ENCODE measurements at places on chromosomes 7 and 10.

GRCh38 chr7:815284-816216 is 16.7 kb upstream of the SUN1 start:
- peak; percentile 48 for DNase-seq

- no peak for DNase-seq
These were observed 75.1 kb upstream of the KIAA1217 start for GRCh38 chr10:24133835-24134234.

DNA sequence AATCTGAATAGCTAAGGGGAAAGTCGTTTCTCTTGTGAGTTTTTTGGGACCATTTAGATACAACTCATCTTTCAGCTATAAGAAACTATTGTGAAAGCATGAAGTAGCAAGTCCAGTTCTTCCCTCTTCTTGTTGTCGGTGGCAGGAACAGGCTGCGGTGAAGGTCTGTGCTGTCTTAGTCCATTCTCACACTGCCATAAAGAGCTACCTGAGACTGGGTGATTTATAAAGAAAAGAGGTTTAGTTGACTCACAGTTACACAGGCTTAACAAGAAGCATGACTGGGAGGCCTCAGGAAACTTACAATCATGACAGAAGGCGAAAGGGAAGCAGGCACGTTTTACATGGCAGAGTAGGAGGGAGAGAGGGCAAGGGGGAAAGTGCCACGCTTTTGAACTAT is 261.8 kb downstream of the GATA3 start:
- no peak for DNase-seq

GRCh38 chr10:34539533-34540315 is 275.4 kb downstream of the PARD3 start:
- DNase-seq = no peak

GRCh38 chr7:114598946-114599345 is 184.3 kb downstream of the FOXP2 start:
- no peak for DNase-seq

GRCh38 chr10:63603709-63604445 is 82.7 kb downstream of the REEP3 start:
- DNase-seq = no peak

- DNase-seq = peak; percentile 57
These were observed 860 bp downstream of the SEC31B start for GRCh38 chr10:100518761-100519241.

DNA sequence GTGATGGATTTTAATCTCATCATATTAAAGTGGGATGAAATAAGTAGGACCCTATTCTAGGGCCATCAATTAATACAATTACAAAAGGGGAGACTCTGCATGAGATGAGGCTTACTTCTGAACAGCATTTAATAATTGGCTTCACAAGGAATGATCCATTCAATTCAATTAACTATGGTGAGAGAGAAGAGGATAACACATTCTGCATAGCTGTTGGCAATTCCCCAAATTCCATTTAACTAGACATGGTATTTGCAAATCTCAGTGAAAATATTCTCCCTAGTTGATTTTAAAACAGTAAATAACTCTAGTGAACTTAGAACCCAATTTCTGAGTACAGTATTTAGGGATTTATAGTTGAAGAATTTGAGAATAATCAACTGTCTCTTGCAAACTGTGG is 145.3 kb downstream of the NOC3L start:
- DNase-seq = no peak

GRCh38 chr7:81676105-81676811 is 93.6 kb downstream of the HGF start:
- no peak for DNase-seq

DNA sequence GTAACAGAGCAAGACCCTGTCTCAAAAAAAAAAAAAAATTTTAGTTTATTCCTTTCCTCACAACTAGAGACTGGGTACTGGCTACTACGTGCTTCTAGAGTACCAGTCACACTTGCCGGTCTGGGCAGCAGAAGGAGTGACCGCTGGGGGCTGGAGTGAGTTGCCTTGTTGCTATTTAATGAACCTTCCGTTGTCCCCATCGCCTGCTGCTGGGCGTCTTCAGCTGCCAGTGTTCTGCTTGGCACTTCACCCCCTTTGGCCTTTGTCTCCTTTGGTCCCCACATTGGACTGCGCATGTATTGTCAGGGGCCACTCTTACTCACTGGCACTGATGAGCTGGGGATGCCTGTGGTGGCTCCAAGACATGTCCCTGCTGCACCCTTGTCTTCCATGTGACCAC is 110.6 kb downstream of the CLEC2L start:
- no peak for DNase-seq

DNA sequence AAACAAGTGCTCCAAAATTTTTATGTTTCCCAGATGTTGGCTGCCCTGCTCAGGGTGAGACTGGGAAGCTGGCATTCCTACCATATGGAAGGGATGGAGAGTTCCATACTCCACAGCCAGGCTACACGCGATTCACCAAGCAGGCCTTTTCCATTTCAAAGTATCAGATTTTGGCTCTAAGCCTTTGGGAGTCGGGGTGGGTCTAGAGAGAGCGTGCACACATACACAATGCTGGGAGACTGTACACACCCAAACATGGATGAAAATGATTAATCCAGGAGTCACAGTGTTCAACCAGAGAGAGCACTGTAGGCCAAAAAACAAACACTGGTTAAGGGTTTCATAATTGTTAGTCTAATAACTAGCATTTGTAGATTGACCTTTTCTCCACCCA is 295.0 kb downstream of the BICC1 start:
- DNase-seq = no peak

- DNase-seq = no peak
These were observed 509.0 kb downstream of the GATA3 start for GRCh38 chr10:8563478-8563877.

GRCh38 chr7:114574384-114574783 is 159.8 kb downstream of the FOXP2 start:
- DNase-seq = no peak

DNA sequence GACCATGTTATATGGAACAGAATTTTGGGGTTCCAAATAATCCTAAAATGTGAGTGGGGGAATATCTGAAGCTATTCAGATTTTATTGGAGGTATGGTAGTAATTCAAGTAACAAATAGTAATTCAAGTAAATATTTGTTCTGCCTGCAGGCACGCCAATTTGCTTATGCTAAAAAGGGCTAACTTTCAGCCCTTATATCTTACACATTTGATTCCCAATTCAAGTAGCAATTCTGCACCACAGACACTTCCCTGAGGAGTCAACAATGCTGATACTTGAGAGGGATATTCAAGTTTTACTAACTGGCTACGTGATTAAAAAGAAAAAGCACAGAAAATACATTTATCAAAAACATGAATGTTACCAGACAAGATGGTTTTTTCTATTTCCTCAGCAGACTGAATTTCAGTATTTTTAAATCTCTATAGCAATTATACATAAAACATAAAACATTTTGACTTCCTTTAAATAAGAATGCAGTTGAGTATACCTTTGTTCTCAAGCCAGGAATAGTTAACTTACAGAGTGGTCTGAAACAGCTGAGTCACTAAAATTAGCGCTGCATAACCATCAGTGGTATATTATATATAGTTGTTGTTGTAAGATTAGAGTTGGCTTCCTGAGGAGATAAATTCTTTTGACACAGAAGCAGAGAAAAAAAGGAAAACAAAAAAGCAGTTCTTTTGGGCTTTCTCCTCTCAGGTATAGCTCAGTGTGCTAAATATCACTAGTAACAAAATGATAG is 33.9 kb downstream of the MTPN start:
- DNase-seq = no peak

GRCh38 chr7:6502886-6503285 is 48.4 kb downstream of the GRID2IP start:
- DNase-seq = no peak

DNA sequence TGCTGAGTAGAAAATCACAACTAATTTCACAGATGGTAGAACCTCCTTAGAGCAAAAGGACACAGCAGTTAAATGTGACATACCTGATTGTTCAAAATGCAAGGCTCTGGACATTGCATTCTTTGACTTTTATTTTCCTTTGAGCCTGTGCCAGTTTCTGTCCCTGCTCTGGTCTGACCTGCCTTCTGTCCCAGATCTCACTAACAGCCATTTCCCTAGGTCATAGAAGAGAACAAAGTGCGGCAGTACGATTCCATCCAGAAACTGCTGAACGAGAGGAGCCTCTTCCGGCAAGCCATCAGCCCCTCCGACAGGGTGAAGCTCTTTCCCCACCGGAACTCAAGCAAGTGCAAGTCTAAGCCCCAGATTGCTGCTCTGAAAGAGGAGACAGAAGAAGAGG is 186.9 kb downstream of the CFTR start:
- DNase-seq = no peak

DNA sequence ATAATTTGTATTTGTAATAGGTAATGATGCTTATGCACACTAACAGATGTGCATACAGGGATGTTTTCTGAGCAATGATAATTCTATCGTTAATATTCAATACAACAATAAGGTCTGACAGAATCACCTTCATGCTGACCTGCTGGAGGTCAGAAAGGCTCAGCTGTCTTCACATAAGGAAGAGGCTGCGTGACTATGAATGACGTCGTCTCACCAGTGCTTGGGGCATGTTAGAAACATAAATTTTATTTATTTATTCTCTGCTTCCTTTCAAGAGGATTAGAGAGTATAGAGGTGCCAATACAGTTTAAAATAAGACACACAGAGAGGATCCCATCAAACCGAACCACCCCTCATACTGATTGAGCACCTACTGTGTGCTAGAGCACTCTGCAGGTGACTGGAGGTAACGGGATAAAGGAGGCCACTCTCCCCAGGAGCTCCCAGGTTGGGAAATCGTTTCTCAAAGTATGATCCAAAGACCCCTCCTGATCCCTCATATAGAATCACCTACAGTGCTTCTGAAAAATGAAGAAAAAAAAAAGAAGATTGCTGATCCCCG is 265.6 kb upstream of the NPVF start:
- no peak for DNase-seq

DNA sequence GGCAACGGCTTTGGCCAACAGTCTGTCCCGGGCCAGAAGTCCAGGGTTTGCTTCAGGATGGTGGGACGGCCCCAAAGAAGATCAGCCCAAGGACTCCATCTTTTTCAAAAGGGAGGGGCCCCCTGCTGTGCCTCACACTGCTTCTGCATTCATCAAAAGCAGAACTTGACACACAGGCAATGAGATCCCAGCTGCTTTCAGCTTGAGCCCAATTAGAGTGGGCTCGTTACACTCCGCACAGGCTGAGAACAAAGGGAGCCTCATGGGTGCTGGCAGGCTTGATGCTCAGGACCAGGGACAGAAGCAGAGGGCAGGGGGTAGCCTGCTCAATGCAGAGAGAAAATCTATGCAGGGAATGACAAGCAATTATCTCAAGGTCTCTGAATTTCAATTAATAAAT is 45.5 kb downstream of the VOPP1 start:
- no peak for DNase-seq

GRCh38 chr7:80089366-80089765 is 45.3 kb upstream of the GNAI1 start:
- no peak for DNase-seq

- DNase-seq = no peak
These were observed 239.0 kb upstream of the KLF6 start for GRCh38 chr10:4024027-4024426.

DNA sequence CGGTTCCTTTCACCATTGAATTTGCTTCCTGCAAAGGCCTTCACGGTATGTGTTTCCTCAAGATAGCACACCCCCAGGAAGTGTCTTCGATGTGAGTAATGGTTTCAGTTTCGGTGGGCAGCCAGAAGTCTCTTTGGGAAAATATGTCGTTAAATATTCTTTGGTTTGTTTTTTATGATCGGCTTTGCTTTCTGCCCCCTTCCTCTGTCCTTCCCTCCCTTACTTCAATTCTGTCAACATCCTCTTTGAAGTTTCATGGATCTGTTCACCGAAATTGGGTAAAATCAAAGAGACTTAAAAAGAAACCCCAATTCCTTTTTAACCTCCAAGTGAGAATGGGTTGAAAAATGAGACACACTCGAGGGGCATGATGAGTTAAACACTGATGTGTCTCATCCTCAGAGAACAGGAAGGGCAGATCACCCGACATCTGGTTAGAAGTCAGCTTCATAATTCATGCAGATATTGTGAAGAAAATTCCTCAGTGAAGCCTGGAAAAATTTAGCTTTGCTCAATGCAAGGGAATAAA is 170.8 kb upstream of the HABP2 start:
- no peak for DNase-seq

GRCh38 chr10:43417950-43418768 is 9.2 kb upstream of the HNRNPF start:
- no peak for DNase-seq

DNA sequence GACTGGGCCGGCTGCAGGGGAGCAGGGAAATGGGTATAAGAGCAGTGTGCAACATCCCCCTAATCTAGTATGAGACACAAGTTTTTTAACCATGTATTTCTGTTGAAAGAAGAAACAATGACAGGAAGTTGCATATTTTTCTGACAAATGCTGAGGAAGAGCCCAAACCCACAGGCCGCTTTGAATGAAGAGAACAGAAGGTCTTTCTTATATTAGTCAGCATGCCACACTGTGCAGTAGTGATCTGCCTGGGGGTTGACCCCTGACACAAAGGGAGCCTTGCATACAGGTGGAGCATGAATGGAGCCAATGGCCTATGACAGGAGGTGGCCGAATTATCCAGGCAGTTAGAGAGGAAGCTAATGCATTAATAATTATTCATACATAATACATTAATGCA is 518.3 kb downstream of the PLXDC2 start:
- no peak for DNase-seq

DNA sequence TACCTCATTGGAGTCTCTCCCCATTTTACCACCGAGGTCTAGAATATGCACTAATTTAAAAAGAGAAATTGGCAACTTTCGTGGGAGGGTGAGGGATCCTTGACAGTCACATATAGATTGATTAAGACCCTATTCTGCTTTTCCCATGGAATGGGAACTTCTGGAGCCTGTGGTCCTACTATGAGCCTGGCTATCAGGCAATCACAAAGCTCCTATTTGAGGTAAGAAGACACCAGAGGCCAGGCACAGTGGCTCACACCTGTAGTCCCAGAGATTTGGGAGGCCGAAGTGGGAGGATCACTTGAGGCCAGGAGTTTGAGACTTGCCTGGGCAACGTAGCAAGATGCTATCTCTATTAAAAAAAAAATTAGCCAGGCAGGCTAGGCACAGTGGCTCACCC is 104.7 kb upstream of the CCNY start:
- DNase-seq = no peak
